ENCODE measurements at places on chromosomes 5 and 9.
A peak's percentile ranks its signal among the peaks of the same experiment; 100 is the strongest.

DNA sequence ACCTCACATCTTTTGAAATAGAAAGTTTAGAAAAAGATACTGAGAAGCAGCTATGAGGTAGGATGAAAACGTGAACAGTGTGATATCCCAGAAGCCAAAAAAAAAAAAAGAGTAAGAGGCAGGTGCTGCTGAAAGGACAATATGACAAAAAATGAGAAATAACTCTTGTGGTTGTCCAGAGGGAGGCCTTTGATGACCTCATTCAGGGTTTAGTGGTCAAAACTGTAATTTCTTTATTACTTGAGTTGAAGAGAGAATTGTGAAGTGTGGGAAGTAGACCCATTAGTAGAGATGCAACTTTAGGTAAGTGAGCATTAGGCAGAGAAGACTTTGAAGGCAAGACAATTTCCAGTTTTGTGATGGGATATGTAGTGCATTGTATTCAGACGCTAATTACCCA, 1306.3 kb upstream of the ACO1 start:
- H3K27me3 ChIP-seq = no peaks in the 10 kb centered on the region
- no peak overlapping the region for H3K27ac ChIP-seq
- DNase-seq = no peak
- H3K4me3 ChIP-seq = no peak overlapping the region

- no peaks in the 10 kb centered on the region for H3K36me3 ChIP-seq
- H3K4me1 ChIP-seq = no peaks in the 10 kb centered on the region
- no peak for DNase-seq
- no peak overlapping the region for H3K27ac ChIP-seq
Observed at GRCh38 chr5:150516011-150516410, 8.1 kb downstream of the NDST1 start.

GRCh38 chr5:56376128-56376527, 143.0 kb upstream of the ANKRD55 start:
- no peaks in the 10 kb centered on the region for H3K36me3 ChIP-seq
- H3K27me3 ChIP-seq = no peaks in the 10 kb centered on the region

- H3K36me3 ChIP-seq = no peaks in the 10 kb centered on the region
- H3K4me1 ChIP-seq = peaks cover 24% of the 10 kb centered on the region
- H3K27me3 ChIP-seq = no peaks in the 10 kb centered on the region
- H3K4me3 ChIP-seq = no peak overlapping the region
Observed at GRCh38 chr5:58934629-58935097, 351.8 kb downstream of the RAB3C start.

DNA sequence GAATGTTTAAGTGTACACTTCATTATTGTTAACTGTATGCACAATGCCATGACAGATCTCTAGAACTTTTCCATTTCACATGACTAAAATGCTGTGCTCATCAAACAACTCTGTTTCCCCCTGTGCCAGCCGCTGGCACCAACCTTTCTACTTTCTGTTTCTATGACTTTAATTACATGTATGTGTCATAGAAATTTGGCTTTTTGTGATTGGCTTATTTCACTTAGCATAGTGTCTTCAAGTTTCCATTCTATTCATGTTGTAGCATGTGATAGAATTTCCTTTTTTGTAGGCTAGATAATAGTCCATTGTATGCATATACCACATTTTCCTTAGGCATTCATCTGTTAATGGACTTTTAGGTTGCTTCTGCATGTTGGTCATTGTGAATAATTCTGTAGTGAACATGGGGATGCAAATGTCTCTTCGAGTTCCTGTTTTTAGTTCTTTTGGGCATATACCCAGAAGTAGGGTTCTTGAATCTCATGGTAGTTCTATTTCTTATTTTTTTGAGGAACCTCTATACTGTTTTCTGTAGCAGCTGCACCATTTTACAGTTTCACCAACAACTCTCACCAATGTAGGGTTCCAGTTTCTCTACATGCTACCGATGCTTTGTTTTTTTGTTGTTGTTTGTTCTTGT, 184.4 kb upstream of the DMRT1 start:
- no peaks in the 10 kb centered on the region for H3K4me1 ChIP-seq
- no peaks in the 10 kb centered on the region for H3K27me3 ChIP-seq
- no peak overlapping the region for H3K27ac ChIP-seq
- H3K36me3 ChIP-seq = no peaks in the 10 kb centered on the region
- no peak overlapping the region for H3K4me3 ChIP-seq
- no peak for DNase-seq

DNA sequence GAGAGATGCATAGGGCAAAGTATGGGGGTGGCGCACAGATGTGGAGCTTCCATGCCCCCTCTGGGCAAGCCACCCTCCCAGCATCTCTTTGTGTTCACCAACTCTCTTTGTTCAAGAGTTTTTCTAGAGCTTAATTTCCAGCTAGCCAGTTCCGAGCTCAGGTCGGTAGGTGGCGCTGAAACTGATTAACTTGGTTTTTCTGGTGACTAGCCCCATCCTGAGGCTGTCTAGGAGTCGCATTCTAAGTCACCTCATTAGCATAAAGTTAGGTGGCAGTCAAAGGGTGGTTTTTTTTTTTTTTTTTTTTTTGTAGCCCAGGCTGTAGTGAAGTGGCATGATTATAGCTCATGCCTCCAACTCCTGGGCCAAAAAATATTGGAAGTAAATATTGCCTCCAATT, 476.4 kb downstream of the KDM4C start:
- H3K4me3 ChIP-seq = no peak overlapping the region
- no peaks in the 10 kb centered on the region for H3K27me3 ChIP-seq
- DNase-seq = peak; percentile 2
- H3K36me3 ChIP-seq = no peaks in the 10 kb centered on the region
- no peak overlapping the region for H3K27ac ChIP-seq

- H3K36me3 ChIP-seq = no peaks in the 10 kb centered on the region
- no peak for DNase-seq
- H3K4me1 ChIP-seq = no peaks in the 10 kb centered on the region
- H3K27me3 ChIP-seq = no peaks in the 10 kb centered on the region
Observed at GRCh38 chr5:38211354-38211710, 47.0 kb upstream of the EGFLAM start.

DNA sequence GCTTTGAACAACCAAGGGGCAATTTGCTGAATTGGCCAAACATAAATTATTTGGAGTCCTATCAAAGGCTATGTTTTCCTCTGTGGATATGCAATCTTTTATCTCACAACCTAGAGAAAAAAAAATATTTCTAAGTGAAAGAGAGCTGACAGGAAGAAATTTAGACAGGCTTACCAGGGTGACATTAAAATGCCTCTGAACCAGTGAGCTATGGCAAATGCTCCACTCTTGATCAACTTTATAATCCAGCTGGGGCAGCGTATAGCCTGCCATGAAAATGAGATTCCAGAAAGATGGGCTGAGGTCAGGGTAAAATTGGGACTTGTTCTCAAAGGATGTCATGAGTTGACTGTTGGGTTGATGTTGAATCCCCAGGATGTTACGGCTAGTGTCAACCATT, 399.3 kb upstream of the TRPC7 start:
- DNase-seq = no peak
- no peak overlapping the region for H3K4me3 ChIP-seq
- no peak overlapping the region for H3K27ac ChIP-seq

DNA sequence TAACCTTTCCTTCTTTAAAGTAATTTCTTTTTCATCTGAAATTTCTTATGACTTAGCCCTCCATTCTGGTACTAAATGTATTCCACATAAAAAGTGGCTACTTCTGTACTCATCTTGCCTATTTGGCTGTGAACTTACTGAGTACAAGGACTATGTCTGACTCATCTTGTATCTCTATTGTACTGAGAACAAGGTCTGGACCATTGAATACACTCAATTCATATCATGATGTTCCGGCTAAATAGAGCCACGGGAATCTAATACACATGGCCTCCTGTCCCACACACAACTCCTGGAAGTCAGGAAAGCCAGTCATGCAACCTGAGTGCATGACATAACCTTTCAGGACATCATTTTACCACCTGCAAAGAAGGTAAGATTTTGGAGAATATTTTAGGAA, 203.9 kb downstream of the PLK2 start:
- H3K36me3 ChIP-seq = no peaks in the 10 kb centered on the region
- H3K27me3 ChIP-seq = no peaks in the 10 kb centered on the region
- H3K4me1 ChIP-seq = no peaks in the 10 kb centered on the region
- H3K27ac ChIP-seq = no peak overlapping the region
- no peak for DNase-seq

GRCh38 chr9:77752554-77752953, 104.4 kb upstream of the GNA14 start:
- no peaks in the 10 kb centered on the region for H3K36me3 ChIP-seq
- DNase-seq = no peak
- no peak overlapping the region for H3K4me3 ChIP-seq
- no peak overlapping the region for H3K27ac ChIP-seq
- H3K4me1 ChIP-seq = no peaks in the 10 kb centered on the region

GRCh38 chr5:176897263-176897662, 1.9 kb downstream of the HK3 start:
- no peak overlapping the region for H3K27ac ChIP-seq
- H3K36me3 ChIP-seq = no peaks in the 10 kb centered on the region
- DNase-seq = no peak
- H3K27me3 ChIP-seq = no peaks in the 10 kb centered on the region
- H3K4me1 ChIP-seq = peaks cover 10% of the 10 kb centered on the region

DNA sequence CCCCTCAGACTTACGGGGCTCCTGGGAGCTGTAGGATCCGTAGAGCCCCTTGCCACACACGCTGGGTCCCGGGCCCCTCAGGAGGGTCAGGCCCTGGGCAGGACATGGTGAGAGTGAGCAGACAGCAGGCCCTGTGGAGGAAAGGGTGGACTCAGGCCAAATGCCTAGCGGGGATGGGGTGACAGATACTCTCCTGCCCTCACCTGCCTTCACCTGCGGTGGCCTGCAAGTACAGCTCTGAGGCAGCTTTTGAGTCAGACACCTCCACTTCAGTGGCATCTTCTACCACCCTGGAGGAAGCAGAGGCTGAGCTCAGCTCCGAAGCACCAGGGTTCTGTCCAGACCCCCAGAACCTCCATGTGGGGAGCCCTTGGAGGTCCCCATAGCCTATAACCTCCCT, 26.2 kb downstream of the SLC35A4 start:
- no peak overlapping the region for H3K4me3 ChIP-seq
- no peak for DNase-seq
- no peaks in the 10 kb centered on the region for H3K36me3 ChIP-seq
- H3K27ac ChIP-seq = no peak overlapping the region

GRCh38 chr5:75053304-75054133, 1.2 kb upstream of the GCNT4 start:
- peak overlapping the region; percentile 67 for H3K27ac ChIP-seq
- H3K27me3 ChIP-seq = no peaks in the 10 kb centered on the region
- H3K4me1 ChIP-seq = peaks cover 78% of the 10 kb centered on the region
- peak overlapping the region; percentile 43 for H3K4me3 ChIP-seq

DNA sequence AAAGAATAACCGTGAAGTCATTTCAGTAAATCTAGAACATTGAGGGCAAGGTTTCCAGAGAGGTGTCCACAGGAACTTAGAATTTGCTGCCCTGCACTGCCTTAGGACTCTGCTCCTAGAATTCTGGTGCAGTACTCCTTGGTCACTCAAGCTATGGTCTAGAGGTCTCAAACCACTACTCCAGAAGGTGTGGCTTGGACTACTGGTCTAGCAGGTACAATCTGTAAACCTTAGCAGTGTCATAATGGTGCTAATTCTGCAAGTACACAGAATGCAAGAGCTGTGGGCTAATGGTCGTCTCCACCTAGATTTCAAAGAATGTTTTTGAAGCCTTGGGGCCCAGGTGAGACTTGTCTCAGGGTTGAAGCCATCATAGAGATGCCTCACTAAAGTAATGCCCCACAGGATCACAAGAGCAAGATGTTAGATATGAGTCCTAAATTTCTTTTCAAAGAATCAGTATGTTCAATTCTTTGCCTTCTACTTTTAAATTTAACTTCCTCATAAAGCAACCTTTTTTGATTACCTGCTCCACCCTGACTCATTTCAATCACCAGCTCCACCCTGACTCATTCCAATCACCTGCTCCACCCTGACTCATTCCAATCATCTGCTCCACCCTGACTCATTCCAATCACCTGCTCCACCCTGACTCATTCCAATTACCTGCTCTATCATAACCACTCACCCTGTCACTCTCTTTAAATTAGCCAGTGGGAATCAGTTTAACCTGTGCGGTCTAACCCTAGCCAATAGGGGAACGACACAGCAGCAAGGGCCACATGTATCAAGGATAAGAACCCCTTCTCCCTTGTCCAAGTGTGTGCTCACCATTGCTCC, 1111.8 kb upstream of the ACO1 start:
- H3K4me1 ChIP-seq = no peaks in the 10 kb centered on the region
- DNase-seq = no peak
- H3K36me3 ChIP-seq = no peaks in the 10 kb centered on the region
- H3K4me3 ChIP-seq = no peak overlapping the region

DNA sequence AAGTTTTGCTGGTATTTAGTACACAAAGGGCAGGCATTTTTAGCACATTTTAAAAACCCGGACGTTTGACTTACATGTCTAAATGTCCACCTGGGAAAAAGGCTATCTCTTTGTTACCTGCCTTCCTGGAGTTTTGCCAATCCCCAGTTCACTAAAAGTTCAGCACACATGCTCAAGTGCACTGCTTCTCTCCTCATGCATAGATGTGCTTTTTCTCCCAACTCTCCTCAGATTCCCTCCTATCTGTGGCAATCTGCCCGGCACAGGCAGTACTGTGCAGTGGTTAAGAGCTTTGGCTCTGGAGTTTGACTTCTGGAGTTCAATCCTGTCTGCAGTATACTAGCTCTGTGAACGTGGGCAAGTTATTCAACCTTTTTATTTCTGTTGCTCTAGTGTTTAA, 8.3 kb upstream of the CCNO start:
- no peak overlapping the region for H3K4me3 ChIP-seq
- peaks cover 2% of the 10 kb centered on the region for H3K27me3 ChIP-seq
- no peak overlapping the region for H3K27ac ChIP-seq
- no peaks in the 10 kb centered on the region for H3K36me3 ChIP-seq
- no peak for DNase-seq

GRCh38 chr9:107786561-107786960, 297.0 kb upstream of the KLF4 start:
- no peak overlapping the region for H3K4me3 ChIP-seq
- no peaks in the 10 kb centered on the region for H3K4me1 ChIP-seq
- H3K27me3 ChIP-seq = no peaks in the 10 kb centered on the region
- no peak for DNase-seq

DNA sequence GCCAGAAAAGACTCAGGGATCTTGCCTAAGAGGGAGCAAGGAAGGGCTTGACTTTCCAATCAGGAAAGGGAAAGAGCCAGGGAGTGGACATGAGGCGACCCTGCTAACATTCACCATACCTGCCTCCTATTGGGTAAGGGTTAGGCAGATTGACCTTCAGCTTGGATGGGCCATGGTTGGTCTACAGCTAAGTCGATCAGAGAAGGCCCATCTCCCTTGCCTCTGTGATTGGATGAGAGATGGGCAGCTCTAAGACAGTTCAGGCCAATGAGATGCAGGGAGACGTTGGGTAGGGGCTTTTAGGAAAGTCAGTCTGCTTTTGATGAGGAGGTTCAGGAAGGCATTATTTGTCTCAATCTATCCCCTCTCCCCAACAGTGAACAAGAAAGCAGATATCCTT, 135.0 kb upstream of the STC2 start:
- no peak for DNase-seq
- no peaks in the 10 kb centered on the region for H3K36me3 ChIP-seq
- H3K27me3 ChIP-seq = no peaks in the 10 kb centered on the region
- no peak overlapping the region for H3K4me3 ChIP-seq
- H3K27ac ChIP-seq = no peak overlapping the region

Data from CD4-positive, alpha-beta memory T cell (primary cell).